ENCODE measurements at places on chromosomes 12 and 14.

GRCh38 chr12:64884164-64884542 is 59.7 kb downstream of the TBC1D30 start:
- no peak for DNase-seq

- DNase-seq: no peak
These were observed 37.2 kb upstream of the FICD start for GRCh38 chr12:108477881-108478259.

- no peak for DNase-seq
These were observed 1.5 kb upstream of the DTX1 start for GRCh38 chr12:113054948-113055486.

DNA sequence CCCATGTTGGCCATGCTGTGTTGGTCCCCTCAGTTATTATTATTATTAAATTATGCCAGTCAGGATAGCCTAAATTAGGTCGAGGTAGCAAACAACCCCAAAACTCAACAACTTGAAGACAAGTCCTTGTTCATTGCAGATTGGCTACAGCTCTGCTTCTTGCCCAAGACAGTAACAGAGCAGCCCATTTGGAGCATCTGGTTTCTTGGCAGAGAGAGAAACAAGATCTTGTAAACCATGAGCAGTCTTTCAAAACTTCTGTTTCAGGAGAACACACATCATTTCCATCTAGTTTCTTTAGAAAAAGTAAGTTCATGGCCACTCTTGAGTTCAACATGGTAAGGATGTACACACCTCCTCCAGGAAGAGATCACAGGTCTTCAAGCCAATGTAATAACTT is 52.3 kb downstream of the E2F7 start:
- DNase-seq: no peak

DNA sequence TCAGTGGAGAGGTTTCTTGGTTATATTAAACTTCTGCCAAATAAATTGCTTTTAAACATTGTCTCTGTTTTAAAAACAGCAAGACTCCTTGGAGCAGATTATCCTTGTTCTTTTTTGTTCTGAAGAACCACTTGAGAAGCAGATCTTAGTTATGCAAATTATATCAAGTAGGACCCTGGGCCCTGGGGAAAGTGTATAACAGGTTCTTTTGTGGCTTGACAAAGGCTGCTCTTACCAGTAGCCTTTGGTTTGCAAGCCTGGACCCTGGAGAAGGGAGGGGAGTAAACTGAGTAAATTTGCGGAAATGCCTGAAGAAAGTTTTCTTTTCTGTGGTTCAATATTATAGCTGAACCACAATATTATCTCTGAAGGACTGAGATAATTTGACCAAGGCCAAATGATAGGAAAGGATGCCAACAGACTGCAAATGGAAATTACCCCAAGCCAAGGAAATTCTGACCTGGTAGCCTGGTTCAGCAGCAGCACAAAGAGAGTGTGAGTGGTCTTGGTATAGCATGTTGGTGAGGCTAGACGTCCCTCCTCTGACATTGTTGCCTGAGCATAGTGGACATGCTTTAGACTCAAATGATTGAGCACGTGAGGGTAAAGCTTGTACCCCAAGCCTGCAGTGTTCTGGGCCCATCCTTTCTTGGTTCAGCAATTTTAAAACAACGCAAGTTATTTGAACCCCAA is 30.4 kb upstream of the SIX1 start:
- DNase-seq: no peak

DNA sequence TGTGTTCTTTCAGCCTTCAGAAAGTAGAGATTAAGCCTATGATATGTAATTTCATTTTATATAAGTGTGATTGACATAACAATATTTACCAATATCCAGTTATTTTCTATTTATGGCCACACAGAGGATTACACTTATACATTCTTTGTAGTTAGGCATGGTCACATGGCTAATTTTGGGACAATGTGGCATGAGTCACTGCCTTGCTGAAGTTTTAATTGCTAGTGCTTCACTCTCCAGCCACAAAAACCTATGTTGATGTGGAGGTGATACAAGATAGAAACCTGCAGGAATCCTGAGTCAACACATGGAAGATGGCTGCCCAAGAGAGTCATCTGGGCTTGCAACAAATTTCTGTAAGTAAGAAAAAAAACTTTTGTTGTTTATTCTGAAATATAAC is 17.0 kb downstream of the CLEC14A start:
- DNase-seq: no peak

DNA sequence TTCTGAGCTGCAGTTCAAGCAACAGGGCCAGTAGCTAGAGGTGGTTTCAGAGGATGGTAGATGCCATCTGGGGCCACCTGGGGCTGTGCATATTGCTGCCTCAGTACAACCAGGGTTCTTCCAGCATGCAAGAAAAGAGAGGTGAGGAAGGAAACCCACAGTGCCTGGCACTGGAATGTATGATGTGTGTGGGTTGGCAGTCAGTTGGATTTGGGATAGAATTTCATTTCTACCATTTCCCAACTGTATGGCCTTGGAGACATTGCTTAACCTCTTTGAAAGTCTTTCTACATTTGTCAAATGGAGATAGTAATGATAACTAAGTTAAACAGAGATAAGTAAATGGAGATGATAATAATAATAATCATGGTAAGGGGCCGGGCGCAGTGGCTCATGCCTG is 10.2 kb upstream of the LRRC10 start:
- no peak for DNase-seq

GRCh38 chr12:69901221-69901905 is 76.3 kb downstream of the MYRFL start:
- DNase-seq: no peak

DNA sequence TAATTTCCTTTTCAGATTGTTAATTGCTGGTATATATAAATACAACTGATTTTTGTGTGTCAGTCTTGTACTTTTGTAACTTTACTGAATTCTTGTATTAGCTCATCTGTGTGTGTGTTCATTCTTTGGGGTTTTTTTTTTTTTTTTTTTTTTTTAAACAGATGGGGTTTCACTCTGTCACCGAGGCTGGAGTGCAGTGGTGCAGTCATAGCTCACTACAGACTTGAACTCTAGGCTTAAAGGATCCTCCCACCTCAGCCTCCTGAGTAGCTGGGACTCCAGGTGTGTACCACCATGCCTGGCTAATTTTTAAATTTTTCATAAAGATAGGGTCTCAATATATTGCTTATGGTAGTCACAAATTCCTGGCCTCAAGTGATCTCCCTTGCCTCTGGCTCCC is 68.0 kb downstream of the WNK1 start:
- DNase-seq: no peak

DNA sequence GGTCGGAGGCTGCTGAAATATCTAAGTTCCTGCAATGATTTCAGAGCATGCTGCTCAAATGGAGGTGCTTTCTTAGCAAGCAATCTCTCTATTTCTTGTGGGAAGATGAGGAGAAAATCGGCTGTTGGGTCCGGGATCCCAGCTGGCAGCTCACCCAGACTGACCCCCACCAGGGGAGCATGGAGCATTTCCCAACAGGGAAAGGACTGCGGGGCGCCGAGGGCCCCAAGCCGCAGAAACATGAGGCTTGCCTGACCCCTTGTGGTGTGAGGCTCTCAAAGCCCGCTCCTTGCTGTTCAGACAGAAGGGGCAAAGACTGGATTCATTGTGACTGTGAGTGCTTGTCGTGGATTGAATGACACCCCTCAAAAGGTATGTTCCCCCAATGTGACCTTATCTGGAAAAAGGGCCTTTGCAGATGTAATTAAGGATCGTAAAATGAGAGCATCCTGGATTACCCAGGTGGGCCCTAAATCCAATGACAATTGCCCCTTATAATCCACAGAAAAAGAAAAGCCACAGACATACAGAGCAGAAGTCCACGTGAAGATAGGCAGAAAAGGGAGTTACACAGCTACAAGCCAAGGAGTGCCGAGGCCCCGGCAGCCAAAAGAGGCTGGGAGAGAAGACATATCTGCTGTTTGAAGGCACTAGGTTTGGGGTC is 116.3 kb upstream of the VASH1 start:
- peak; percentile 5 for DNase-seq

GRCh38 chr14:101173698-101174521 is 270.4 kb upstream of the RTL1 start:
- DNase-seq: no peak

DNA sequence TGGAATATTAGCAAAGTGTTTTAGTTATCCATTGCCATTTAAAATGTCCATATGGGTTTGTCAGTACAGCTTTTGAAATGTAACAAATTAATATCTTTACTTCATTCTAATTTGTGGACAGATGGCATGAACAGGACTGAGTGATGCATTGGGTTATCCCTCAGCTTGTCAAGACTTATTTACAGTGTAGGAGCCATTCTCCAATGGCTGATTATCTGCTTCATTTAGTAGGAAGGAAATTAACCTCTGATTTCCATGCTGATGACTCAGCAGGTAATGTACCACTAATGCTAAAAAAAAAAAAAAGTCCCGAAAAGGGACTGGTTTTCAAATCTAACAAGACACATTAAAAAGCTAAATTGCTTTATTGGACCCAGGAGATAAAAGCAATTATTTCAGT is 1149.0 kb upstream of the USP15 start:
- DNase-seq: no peak

DNA sequence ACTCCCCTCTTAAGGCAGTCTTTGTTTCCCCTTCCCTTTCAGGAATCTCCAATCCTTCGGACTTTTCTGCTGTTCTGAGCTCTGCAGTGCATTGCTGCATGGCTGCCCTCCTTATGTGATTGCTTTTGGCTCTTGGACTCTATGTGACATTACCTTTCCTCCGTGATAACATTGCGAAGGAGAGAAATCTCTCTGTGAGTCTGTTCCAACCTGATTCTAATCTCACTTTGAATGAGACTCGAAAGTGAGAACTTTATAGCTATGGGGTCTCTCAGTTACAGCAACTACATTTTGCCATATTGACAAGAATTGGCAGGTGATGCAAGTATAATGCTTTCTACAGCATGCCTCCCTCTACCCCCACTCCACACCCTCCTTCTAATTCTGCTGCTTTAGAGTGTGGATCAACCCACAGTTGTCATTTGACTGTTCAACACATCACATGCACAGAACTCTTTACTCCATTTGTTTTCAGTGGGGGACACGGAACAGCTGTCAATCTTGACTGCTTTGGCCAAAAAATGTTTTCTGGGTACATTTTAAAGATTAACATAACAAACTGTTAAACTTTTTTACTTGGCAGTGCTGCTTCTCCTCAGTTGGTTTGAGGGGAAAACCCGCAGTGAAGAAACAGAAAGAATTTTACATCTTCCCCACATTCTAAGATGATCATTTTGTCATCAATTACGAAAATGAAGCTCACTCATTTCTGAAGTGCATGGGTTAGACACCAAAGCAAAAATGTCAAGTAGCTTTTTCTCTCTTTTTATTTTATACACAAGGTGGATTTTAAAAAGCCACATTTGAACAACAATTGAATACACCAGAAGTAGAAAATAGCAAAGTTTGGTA is 125.5 kb upstream of the RMST start:
- DNase-seq: no peak

DNA sequence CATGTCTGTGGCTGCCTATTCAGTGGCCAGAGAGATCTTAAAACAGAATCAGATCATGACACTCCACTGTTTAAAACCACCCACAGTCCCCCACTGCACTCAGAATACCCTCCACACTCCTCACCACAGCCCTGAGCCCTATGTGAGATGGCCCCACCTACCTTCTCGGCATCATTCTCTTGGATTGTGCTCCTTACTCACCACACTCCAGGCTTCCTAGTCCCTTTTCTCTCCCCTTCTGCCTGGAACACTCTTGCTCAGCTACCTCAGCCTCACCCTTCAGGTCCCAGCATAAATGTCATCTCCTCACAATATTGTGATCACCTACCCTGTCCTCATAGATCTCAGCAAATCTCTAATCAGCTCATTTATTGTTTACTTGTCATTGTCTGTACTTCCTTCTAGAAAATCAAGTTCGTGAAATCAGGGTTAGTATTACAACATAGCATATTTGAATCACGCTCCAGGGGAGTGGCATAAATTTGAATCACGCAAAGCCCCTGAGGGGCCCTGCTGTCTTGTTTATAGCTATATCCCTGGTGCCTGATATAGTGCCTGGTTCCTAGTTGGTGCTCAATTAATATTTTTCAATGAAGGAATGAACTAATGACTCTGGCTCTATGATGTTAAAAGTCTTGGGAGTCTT is 42.8 kb downstream of the SLC35F4 start:
- DNase-seq: no peak

DNA sequence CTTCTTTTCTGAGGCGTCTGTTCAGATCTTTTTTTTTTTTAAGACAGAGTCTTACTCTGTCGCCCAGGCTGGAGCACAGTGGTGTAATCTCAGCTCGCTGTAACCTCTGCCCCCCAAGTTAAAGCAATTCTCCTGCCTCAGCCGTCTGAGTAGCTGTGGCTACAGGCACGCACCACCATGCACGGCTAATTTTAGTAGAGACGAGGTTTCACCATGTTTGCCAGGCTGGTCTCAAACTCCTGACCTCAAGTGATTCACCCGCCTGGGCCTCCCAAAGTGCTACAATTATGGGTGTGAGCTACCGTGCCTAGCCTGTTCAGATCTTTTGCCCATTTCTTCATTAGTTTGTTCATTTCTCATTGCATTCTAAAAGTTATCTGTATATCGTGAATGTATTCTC is 55.1 kb upstream of the DBX2 start:
- DNase-seq: no peak

GRCh38 chr14:82394916-82395315 is 861.3 kb upstream of the SEL1L start:
- DNase-seq: no peak

- peak; percentile 70 for DNase-seq
These were observed 175.2 kb upstream of the ATP2B1 start for GRCh38 chr12:89883630-89884389.

GRCh38 chr14:23442721-23443356 is 7.4 kb upstream of the MYH7 start:
- DNase-seq: no peak

DNA sequence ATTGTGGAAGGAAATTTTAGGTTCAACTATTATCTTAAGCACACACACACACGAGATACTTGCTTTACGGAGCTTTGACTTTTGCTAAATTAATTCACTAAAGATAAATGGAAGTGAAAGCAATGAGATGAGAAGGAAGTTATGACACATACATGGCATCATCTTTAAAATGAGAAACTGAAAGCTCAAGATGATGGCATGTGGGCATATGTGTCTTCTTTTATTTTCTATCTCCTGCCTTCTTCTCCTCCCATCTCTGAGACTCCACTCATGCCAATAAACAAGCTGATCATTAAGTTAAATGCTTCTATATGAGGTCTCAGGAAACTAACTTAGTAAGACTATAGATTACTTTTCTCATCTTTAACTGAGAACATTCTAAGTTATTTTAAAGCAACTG is 216.7 kb downstream of the MED13L start:
- no peak for DNase-seq

DNA sequence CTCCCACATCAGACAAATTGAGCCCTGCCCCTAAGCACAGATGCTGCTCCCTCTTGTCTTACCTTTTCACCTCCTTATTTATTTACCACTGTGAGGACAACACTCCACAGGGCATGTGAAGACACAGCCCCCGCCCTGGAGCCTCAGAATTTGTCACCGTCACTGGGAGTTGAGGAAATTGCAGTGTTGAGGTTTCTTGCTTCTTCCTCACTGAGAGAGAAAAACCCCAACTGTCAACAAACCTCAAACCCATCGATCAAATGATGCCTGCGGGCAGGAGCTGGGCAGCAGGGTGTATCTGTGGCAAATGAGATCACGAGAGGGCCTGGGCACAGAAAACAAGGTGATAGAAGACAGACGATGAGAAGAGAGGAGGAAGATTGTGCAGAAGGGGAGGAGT is 30.5 kb upstream of the PLEKHG3 start:
- no peak for DNase-seq

All from astrocyte of the spinal cord (primary cell).